Midbrain (tissue), 1 donor: ENCODE measurements at places on chromosomes 16 and 17.

- DNase-seq: no peak
These were observed 9.6 kb upstream of the WNT9B start for GRCh38 chr17:46841561-46842379.

- DNase-seq: no peak
These were observed 13.3 kb downstream of the UTS2R start for GRCh38 chr17:82384730-82385481.

DNA sequence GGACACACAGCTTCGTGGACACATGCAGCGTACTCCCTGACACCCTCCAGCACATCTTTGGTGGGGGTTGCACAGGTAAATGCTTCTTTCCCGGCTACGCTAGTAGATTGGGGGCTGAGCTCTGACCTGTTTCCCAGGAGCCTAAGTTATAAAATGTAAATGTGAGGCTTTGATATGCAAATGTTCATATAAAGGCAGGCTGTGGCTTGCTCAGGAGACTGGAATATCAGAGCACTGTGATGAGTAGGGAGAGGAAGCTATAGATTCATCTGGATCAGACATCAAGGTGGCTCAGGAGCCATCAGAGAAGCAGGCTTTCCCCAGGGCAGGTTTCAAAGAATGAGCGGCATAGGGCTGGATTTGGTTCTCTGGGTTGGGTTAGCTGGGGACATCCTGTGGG is 3.4 kb upstream of the ETV4 start:
- DNase-seq: no peak

DNA sequence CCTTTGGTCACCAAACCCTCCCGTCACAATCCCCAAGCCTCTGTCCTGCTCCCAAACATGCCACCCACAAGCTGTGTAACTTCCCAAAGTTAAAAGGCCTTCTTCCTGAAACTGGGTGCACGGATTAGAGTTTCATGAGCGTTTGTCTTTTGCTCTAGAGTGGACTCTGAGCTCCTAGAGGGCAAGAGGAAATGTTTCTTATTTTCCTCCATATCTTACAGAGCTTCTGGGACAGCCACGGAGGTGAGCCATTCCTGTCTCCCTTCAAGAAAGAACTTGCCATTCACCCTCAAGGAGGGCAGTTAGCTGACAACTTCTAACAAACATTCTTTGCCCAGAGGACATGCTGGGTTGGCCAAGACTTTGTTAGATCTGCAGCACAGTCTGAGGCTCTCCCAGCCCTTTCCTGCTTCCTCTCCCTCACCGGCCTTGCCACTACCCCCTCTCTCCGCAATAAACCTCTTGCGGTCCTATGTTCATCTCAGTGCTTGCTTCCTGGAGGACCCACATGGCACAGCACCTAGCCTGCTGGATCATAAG is 2.6 kb upstream of the MYCBPAP start:
- DNase-seq: no peak

- no peak for DNase-seq
These were observed 418.3 kb downstream of the NPIPA7 start for GRCh38 chr16:16797239-16797638.

- DNase-seq: peak; percentile 92
These were observed at the start of gene LUC7L for GRCh38 chr16:228852-229730. Gene LUC7L (minus strand): TSS chr16:229449. CDS start chr16:229339, 110 bp downstream.

- no peak for DNase-seq
These were observed 64.5 kb downstream of the BANP start for GRCh38 chr16:88015806-88016140.

DNA sequence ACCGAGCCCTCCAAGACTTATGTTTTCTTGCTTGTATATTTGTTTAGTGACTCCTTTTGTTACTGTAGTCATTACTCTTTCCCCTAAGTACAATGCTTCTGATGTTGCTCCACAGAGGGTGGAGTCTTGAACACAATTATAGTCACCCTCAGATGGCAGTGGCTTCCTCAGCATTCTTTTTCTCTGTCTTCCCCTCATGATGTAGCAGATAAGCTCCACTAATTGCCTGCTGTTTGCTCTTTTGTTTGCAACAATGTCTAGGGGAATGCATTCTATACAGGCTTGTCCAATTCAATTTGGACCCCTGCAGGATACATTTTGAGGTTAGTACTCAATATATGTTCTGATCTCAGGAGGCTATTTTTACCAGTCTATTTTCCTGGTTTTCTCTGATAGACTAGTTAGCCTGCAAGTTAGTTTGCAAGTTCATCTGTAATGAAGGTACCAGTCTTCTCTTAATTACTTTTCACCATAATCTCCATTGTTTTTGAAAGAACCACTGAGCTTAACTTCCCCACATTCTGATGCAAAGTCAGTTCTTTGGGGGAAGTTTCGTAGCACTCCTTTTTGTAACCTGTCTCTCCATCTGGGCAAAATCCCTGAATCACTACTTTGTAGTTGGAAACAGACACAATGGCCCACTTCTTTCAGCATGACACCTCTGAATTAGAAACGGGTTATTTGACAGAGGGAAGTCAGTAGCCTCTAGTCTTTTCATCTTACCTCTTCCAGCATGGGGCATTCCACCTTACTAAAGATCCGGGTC is 1509.2 kb downstream of the CDH11 start:
- DNase-seq: no peak

DNA sequence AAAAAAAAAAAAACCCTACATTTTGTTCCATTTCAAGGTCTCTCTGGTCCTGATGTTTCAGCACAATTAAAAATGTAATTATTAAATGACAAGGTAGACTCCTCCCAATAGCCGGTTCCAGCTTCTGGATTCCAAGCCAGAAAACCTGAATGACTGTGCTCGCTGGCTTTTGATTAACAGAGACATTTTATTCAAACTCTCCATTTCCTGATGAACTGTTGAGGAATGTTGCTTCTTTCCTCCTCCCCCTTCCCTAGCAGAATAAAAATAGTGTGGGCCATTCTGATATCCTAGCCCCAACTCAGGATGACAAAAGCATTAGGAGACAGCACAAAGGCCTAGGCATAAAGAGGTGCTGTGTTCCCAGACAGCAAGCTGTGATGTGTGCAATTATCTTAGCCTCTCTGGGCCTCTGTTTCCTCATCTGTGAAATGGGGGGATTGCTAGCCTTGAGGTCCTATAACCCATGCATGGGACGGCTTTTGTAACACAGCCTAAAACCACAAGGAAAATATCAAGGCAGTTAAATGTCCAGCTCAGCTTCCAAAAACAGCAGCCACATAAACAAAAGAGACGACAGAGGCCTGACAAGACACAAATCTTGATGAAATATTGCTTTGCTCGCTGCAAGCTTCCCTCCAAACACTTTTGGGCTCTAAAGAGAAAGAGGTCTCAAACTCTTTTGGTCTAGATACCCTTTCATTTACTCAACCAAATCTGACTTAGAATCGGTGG is 127.2 kb upstream of the RCVRN start:
- no peak for DNase-seq

GRCh38 chr16:15044286-15044685 is 11.6 kb downstream of the NTAN1 start:
- no peak for DNase-seq

- DNase-seq: no peak
These were observed 7.4 kb downstream of the CAPN15 start for GRCh38 chr16:534856-535445.

DNA sequence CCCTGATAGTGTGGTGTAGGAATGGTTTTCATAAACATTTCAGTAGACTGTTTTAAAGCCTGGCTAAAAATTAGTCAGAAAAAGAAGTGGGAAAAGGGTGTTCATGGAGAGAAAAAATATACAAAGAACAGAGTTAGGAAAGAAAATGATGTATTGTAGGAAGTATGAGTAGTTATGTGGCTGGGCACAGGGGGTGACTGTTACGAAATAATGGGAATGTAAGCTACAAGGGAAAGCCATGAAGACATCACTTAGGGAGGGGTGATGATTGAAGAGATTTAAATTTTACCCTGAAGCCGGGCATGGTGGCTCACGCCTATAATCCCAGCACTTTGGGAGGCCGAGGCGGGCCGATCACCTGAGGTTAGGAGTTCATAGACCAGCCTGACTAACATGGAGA is 55.3 kb downstream of the NUP88 start:
- no peak for DNase-seq

- no peak for DNase-seq
These were observed 16.8 kb upstream of the ENGASE start for GRCh38 chr17:79057737-79058385.

GRCh38 chr17:17239832-17240231 is 2.9 kb upstream of the FLCN start:
- no peak for DNase-seq

GRCh38 chr17:28475151-28475900 is 1.9 kb downstream of the SLC13A2 start:
- DNase-seq: no peak

GRCh38 chr16:84199861-84200260 is 8.9 kb downstream of the ADAD2 start:
- DNase-seq: peak; percentile 31

- no peak for DNase-seq
These were observed 40.0 kb downstream of the IL21R start for GRCh38 chr16:27441998-27442397.

DNA sequence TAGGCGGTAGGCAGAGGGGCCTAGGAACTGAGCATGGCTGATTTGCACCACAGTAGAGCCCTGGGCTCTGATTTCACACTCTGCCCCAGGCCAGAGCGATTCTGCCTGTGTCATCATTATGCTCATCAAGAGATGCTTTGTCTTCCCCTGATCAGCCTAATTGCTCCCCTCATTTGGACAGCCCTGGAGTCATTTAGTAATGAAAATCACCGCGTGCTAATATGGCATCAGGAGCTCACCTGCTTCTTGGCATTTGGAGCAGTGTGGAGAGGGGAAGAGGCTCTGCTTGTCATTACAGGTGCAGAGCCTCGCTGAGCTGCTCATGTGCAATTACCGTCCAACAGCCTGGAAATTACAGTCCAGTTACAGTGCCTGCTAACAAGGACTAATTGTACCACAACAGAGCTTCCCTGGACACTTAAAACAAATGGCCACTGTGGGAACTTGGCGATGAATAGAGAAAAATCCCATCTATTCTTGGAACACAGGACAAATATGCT is 157.1 kb upstream of the WSCD1 start:
- DNase-seq: peak; percentile 82

DNA sequence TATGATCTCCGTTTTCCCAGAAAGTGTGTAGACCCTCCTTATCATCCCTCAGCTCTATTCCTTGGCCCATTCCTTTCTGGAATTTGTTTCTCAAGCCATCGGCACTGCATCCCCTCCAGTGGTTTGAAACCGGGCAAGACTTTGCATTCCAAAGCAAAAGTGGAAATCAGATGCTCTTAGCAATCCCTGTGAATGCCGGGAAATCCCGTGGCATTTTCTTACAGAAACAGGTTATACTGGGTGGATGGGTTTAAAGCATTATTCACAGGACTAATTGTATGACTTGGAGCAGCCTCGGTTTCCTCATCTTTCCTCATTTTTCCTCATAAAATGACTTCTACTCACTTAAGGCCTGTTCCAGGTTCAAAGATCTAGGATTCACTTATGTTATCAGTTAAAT is 52.0 kb downstream of the MAP2K6 start:
- DNase-seq: no peak

GRCh38 chr16:83345846-83346640 is 461.7 kb upstream of the HSBP1 start:
- DNase-seq: no peak

DNA sequence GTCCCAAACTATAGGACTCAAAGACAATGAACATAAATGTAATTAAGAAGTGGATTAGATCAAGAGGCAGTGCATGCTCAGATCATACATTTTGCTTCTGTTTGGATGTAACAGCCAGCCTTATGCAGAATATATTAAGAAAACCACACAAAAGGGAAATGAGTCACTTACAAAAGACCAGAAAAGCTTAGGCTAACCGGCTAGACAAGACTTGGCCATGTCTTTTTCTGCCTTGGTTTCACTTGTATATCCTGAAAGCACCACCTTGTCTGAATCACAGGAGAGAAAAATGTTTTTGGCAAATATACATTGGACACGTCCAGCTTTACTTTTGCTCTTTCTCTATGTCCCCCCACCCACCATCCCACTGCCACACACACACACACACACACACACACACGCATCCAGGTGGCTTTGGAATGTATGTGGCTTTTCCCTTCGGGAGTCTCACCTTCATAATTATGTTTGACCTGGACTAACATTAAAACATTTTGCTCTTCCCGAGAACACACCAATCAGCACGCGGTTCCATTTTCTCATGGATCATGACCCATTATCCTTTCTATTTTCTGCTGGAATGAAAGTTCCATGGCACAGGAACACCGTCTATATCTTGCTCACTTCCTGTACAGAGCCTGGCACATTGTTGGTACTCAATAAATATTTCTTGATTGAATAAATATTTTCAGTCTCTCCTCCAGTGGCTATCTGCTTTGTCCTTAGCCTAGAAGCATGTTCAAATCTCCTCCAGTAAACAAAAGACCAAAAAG is 64.6 kb downstream of the CDK5R1 start:
- no peak for DNase-seq

GRCh38 chr17:56499799-56500388 is 93.6 kb upstream of the NOG start:
- no peak for DNase-seq

DNA sequence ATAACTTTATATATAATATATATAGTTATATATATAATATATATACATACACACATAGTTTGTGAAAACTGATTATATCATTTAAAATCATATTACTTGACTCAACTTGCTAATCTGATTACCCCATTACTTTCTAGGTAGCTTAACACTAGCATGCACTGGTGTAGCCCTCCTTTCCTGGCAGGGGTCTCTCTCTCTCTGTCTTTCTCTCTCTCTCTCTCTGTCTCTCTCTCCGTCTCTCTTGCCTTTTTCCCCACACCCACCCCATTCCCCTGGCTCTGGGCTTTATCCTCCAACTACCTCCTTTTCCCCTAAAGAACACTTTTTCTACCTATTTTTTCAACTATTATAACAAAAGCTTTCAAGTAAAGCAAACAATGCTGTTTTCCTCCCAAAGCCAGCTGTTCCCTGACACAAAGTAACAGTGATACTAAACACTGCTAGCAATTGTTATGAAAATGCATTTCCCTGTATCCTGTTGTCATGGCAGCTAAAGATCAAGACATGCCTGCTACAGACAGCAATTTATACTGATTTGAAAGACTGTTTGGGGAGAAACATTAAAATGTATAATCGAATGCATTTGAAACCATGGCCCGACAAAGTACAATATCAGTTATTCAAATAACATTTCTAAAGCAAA is 89.4 kb downstream of the CHD9NB start:
- no peak for DNase-seq

DNA sequence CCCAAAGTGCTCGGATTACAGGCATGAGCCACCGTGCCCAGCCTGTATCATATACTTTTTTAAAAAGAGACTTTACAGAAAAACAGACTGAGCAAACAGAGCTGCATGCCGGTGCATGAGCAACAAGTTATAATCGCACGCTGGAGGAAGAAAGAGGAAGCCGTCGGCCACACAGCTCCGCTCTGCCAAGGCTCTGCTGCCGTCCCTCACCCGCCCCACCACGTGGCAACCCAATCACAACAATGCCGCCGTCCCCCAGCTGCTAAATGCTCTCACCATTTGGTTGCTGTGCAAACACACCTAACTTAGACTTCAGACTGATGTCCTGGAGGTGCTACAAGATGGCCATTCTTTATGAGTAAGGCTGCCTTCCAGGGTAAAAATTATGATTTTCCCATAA is 83.5 kb downstream of the ADCY9 start:
- DNase-seq: no peak
